Stimulated activated CD8-positive, alpha-beta memory T cell treated with anti-CD3 and anti-CD28 coated beads, Interleukin-4, amount 100 ng/mL, for 4 hours (primary cell): ENCODE measurements at places on chromosomes 4 and X.

- no peak for DNase-seq
Observed at GRCh38 chrX:107856289-107856688, 30.6 kb downstream of the MID2 start.

- no peak for DNase-seq
Observed at GRCh38 chrX:125507119-125507518, 187.4 kb downstream of the TEX13C start.

DNA sequence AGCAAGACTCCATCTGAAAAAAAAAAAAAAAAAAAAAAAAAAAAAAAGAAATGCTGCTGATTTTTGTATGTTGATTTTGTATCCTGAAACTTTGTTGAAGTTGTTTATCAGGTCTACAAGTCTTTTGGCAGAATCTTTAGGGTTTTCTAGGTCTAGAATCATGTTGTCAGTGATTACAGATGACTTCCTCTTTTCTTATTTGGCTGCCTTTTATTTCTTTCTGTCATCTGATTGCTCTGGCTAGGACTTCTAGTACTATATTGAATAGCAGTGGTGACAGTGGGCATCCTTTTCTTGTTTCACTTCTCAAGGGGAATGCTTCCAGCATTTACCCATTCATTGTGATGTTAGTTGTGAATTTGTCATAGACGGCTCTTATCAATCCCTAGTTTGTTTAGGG is 334.4 kb downstream of the SPRY1 start:
- no peak for DNase-seq

- DNase-seq, result no peak
Observed at GRCh38 chrX:17818726-17819125, 42.4 kb downstream of the RAI2 start.

DNA sequence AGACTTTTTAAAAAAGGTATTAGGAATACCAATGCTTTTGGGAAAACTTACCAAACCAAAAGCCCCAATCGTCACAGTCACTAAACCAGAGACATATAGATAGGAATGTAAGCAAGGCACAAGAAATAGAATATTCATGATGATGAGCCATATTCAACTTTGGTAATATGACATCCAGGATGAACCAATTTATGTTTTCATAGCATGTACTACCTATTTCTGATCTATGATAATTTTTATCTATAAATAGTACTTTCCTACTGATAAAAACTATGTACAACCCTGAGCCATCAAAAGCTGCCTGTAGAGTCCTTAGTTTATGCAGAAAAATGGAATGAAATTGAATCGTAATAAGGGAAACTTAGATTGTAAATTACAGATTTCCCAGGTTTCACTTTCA is 18.9 kb downstream of the CAMK2D start:
- no peak for DNase-seq

DNA sequence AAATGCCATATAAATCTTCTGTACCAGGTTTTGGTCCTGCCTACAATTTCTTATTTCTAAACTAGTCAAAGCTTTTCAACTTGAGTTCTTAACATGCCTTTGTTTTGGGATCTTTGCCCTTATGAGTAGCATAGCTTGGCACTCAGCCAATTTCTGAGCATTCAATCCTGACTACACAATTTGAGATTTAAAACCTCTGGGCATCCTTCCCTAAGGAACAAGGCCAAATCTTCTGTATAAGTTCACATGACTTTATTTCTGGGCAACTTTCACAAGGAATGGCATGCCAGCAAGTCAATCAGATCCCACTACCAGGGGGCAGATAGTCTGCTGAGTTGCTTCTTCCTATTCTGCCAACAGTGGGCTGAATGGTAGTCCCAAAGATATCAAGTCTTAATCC is 254.2 kb downstream of the ADAMTS3 start:
- no peak for DNase-seq

DNA sequence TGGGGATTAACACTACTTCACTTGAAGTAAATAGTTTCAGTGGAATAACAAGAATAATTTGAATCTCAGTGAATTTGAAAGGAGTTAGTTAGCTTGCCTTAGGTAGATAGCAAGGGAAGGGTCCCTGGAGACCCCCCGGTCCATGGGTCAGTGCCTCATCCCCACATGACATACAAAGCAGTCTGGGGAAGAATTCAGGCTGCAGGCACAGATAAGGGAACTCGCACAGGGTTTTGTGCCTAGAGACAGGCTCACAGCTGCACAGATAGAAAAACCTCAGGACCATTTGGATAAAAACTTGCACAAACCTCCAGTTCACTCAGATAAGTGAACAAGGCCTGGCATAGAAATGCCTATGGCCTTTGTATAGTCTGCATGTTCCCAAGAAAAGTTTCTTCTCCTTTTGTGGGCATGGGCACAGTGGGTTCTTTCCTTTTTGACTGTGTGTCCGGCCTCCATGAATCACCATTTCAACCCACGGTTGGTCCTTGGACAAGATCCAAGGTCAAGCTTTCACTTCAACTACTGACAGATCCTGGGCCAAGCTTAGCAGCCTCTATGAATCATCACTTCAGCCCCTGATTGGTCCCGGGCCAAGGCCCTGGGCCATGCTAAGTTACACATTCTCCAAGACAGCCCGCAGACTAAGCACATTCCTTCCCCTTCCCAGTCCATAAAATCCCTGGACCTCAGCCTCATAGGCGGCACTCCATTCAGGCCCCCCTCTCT is 108.3 kb upstream of the KLHL4 start:
- DNase-seq, result no peak

- DNase-seq, result no peak
Observed at GRCh38 chr4:121728066-121728465, 31.3 kb upstream of the ANXA5 start.

GRCh38 chr4:27360790-27361267 is 500.2 kb downstream of the STIM2 start:
- no peak for DNase-seq

- DNase-seq, result no peak
Observed at GRCh38 chrX:7500386-7500785, 342.6 kb upstream of the VCX start.

DNA sequence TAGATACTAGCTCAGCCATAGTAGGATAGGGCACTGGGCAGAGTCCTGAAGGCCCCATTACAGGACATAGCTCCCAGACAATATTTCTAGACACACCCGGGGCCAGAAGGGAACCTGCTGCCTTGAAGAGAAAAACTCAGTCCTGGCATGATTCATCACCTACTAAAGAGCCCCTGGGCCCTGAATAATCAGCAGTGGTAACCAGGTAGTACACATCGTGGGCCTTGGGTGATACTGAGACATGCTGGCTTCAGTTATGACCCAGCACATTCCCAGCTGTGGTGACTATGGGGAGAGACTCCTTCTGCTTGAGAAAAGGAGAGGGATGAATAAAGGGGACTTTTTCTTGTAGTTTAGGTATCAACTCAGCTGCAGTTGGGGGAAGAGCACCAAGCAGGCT is 104.3 kb upstream of the STK26 start:
- no peak for DNase-seq

DNA sequence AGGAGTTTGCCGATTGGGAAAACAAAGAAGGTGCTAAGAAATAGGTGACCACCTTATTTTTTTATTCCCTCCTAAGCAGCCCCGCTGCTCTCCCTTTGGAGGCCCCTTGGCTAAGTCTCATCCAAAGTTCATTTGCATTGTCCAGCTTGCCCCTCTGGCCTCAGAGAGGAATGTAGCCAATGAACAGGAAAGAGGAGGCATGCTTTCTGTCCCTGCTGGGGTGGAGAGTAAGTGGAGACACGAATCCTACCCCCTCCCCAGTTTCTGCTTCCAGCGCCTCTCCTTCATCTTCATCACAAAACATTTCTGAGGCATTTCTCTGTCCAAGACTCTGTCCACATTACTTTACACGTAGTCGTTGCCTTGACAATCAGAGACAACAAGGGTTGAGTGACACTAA is 38.7 kb downstream of the NLGN3 start:
- no peak for DNase-seq

DNA sequence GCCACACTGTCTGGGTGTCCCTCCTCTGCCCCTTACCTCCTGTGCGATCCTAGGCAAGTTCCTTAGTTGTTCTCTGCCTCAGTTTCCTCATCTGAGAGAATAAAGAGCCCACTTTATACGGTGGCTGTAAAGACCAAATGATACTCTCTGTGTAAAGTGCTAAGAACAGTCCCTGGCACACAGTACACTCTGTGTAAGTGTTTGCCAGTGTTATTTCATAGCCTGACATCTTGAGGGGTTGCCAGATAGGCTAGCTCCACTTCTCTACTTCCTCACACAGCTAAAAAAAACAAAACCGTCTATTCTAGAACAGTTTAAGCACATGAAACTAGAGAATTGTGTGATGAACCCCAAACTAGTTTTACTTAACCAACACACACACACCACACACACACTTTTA is 17.1 kb downstream of the SPON2 start:
- no peak for DNase-seq

DNA sequence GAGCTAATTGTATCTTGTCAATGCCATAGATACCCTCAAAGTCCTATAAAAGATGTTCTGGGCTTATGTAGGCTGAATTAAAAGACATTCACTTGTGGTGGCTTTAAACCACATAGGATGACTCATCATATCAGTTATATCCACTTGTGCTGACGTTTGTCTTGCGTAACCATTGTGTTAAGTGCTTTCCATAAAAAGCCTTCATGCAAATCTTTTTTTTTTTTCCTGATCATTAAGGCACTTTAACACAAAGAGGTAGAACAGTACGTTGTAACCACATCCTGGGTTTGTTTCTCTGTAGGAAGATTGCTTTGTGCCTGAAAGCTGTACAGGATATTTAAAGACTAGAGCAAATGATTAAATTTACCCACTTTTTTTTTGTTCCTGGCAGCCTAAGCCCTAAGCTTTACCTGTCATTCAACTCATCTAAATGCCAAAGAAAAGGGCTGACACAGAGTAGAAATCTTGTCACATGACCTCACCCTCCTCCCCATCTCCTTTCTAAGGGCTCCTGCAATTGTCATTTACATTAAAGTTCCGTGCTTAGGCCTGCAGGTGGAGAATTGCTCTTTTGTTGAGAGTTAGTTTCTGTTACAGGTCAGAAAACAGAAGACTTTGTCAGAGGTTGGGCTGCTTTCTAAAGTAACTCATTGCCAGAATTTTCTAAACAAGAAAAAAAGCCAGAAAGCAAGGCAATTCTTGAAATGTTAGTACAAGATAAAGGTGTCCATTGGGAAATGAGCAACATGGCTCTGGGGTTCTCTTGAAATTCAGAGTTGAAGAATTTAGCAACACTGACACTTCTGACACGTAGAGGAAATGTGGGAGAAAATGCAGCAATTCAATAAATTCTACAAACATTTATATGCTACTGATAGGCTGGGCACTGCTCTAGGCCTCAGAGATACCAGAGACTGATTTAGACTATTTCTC is 555.6 kb downstream of the PPARGC1A start:
- DNase-seq, result no peak

DNA sequence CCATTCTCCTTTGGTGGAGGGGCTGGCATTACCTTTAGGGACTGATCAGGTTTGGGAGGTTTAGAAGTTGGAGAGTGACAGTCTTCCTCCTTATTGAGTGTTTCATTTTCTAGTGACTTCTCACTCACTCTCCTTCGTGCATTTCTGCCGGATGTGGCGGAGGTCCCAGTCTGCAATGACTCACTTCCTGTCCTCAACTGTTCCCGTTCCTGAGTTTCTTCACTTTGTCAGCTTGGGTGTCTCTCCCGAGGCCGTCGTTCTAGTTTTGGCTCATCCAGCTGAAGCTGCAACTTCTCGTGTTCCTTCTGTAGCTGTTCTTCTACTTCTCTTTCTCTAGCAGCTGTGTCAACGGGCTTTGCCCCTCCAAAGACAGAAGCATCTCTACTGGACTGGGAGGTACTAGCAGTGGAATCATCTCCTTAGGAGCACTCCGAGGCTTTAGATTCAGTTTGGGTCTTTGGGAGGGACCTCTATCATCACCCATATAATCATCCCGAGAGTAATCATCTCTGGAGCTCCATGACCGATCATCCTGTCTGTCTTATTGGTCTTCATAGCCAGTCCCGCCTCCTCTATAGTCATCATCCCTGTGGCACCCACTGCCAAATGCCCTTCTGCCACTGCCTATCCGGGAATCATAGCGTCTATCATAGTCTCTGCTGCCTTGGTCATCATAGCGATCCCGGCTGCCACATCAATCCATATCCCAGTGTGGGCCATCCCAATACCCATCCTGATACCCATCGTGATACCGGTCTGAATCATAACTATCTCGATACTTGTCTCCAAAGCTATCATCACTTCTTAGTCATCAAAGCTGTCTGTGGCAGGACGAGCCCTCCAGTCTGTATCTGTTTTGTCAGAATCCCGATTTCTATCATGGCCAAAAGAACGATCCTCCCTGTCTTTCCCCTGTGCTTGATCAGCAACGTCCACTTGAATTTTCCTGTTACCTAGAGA is 35.3 kb upstream of the VSIG4 start:
- peak; percentile 14 for DNase-seq

DNA sequence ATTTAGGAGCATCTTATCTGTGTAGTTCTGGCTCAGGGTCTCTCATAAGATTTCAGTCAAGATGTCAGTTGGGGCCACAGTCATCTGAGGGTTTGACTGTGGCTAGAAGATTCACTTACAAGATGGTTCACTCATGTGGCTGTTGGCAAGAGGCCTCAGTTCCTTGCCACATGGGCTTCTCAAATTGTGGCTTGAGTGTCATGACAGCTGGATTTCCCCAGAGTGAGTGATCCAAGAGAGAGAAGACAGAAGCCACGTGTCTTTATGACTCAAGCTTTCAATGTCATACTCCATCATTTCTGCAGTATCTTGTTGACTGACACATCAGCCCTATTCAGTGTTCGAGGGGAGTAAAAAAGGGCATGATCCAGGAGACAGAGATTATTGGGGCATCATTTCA is 131.3 kb upstream of the AP1S2 start:
- no peak for DNase-seq

DNA sequence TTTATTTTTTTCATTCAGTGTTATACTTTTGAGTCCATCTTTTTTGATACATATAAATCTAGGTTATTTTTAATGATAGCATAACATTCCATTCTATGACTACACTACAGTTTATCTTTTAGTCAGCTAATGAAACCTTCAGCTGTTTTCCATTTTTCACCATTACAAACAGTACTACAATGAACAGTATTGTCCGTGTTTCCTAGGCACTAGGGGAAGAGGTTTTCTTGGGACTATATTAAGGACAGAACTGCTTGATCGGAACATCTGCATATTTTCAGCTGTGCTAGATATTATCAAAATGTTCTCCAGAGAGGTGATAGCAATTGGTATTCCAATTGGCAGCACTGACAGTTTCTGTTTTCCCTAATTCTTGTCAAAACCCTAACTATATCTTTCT is 44.3 kb upstream of the HCCS start:
- no peak for DNase-seq

DNA sequence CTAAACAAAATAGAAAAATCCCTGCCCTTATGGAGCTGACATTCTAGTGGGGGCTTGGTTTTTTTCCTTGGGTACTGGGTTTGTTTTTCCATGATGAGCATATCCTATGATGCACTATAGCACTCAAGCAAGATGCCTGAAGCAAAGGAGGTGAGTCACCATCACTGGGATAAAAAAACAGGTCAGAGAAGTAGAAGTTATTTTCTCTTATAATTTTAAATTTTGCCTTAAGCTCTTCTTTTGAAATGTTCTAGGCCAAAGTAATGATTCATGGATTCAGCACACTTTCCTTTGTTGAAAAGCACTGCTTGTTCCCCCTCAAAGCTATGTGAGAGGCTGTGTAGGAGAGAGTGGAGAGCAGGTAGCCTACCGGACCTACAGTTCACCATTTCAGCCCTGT is 15.2 kb upstream of the CXCL2 start:
- no peak for DNase-seq
